ENCODE measurements at places on chromosomes 6 and 20.

DNA sequence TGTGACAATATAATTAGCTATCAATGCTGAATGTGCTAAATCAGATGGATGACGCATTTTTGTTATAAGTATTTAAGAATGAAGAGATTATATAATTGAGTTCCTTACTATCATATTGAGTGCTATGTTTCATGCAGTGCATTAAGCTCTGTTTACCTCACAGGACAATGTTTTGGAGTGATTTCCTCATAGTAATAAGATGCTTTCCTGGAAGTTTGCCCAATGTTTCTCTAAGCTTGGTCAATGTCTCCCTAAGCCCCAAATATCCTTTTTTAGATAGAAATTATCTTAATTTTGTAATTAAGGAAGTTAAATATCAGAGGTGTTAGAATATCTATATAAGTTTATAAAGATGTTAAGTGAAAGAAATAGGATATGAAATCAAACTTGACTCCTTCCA, 489.6 kb downstream of the MMUT start:
- DNase-seq = no peak

DNA sequence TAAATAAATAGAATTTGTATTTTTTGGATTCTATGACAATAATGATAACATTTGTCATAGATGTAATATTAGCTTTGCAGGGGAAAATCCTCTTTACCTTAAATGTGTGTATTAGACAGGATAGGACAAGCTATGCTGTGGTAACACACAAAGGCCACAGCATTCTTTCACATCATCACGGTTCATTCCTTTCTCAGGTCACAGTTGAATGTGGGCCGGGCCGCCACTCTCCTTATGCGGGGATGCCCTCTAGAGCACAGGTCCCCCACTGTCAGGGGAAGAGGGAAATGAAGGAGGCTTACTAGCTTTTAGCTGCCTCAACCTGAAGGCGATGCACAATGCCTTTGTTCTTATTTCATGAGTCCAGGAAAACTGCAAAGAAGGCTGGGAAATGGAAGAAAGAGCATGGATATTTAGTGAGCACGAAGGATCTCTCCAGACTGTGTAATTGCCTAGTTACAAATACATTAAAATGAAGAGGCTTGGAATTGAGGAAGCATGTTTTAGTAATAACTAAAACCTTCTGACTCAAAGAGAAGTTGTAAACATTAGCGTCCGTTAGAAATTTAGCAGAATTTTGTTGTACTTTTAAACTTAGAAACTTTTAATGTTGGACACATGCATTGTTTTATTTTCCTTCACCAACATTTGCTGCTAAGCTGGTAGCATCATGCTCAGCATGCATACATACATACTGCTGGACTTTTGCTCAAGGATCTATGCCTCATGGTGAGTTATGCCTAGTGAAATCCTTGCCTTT, 248.9 kb upstream of the FOXQ1 start:
- DNase-seq = no peak

DNA sequence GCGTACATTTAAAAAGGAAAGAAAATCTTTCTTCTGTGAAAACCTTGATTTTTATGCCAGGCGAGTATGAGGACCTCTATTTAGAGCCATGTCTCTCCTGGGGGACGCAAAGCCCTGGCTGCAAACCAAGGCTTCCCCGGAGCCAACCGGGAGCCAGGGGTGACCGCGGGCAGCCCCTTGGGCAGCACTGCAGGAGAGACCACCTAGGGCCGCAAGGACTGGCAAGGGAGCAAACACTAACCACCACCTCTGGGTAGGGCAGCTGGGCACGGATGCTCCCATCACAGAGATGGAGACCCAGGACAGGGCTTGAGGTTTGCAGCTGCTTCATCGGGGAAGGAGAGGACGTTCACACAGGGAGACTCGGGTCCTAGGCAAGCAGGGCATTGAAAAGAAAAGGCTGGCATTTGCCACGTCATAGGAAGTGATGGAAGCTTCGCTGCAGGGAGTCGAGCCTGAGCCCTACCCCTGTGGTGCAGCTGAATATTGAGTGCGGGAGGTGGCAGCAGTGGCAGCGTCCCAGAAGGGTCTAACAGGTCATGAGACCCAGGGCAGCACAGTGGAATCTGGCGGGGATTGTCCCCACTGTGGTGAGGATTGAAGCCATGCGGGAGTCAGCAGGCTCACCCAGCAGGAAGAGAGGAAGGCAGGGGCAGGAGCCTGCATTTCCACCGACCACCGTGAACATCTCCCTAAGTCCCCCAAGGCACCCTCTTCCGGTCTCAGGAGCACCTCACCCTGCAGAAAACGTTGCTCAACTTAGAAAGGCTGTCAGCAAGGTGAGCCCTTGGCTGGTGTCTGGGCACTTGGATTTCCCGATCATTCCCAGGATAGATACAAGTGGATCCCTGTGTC, 156.2 kb upstream of the CST7 start:
- no peak for DNase-seq

DNA sequence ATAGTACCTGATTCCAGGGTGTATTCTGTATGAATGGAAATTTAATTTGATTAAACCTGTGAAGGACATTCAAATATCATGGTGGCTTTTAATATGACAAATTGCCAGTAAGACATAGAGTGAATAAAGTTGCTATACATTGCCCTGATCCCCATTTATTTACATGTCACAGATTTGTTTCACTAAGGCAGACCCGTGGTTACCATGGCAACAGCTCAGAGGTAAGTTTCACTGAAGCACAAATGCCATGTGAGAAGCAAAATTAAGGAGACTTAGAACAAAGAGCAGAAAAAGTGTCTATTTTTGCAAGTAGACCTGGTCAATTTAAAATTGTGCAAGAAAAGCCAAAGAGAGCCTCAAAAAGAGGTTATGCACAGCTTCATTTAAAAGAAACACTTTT, 63.7 kb downstream of the PXDC1 start:
- DNase-seq = no peak

- DNase-seq = no peak
These were observed 931.5 kb upstream of the EPHA7 start for GRCh38 chr6:94350833-94351232.

DNA sequence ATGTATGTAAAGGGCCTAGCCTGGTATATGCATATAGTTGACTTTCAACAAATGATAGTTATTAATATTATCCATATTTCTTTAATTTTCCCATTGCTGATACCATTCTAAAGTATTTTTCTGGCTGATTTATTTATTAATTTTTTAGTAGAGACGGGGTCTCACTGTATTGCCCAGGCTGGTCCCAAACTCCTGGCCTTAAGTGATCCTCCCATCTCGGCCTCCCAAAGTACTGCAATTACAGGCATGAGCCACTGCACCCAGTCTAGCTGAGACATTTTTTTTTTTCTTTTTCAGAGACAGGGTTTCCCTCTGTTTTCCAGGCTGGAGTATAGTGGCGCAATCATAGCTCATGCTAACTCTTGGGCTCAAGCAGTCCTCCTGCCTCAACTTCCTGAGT, 29.8 kb upstream of the MROH8 start:
- DNase-seq = no peak

GRCh38 chr6:122422614-122423267, 23.3 kb downstream of the HSF2 start:
- DNase-seq = no peak

- DNase-seq = peak; percentile 64
These were observed 12.0 kb downstream of the GATA5 start for GRCh38 chr20:62463651-62464424.

GRCh38 chr6:36280983-36281382, 11.1 kb downstream of the PNPLA1 start:
- no peak for DNase-seq

DNA sequence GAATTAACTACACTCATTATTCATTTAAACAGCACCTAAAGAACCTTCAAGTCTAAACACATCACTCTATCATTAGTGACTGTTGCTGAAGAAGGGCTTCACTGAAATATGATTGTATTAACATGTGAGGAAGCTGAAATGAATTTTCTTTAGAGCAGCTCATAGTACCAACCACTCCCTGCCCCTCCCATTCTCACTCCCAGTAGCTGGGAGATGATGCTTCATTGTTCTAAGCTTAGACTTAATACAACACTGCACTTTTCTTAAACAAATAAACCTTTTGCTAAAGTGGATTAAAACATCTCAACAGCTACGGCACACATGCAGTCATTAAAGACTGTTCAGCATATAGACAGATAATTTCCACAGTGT, 63.1 kb downstream of the ATXN1 start:
- DNase-seq = no peak

GRCh38 chr6:125857846-125858245, 67.1 kb downstream of the NCOA7 start:
- no peak for DNase-seq

DNA sequence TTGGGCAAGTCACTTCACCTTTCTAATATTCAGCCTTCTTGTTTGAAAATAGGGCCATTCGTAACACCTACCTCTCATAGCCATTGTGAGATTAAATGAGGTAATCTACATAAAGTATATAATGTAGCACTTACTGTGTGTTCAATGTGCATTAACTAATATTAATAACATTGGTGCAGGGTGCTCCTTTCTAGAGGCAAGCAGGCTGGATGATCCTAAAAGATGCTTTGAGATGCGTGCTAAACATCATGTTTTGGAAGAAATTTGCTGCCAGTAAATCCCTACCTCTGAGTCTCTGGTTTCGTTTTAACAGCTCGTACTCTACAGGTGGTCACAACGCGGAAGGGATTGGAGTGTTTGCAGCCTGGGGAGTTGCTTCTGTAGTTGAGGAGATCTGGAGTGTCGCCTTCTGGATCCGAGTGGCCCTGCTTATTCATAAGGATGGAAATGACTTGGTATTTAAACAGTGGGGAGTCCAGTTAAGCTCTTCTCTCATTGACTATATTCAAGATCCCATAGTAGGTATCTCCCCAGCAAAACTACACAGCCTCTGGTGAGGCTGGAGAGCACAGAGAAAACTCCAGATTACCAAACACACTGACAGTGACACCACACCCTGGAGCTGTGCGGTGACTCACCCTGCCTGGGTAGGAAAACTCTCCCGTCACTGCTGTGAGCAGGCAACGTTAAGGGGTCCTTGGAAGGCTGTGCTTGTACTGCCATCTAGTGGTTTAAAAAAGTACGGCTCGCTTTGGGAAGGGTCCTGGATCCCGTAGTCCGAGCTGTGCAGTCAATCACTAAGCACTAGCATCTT, 107.9 kb downstream of the MAP3K7 start:
- DNase-seq = peak; percentile 95

DNA sequence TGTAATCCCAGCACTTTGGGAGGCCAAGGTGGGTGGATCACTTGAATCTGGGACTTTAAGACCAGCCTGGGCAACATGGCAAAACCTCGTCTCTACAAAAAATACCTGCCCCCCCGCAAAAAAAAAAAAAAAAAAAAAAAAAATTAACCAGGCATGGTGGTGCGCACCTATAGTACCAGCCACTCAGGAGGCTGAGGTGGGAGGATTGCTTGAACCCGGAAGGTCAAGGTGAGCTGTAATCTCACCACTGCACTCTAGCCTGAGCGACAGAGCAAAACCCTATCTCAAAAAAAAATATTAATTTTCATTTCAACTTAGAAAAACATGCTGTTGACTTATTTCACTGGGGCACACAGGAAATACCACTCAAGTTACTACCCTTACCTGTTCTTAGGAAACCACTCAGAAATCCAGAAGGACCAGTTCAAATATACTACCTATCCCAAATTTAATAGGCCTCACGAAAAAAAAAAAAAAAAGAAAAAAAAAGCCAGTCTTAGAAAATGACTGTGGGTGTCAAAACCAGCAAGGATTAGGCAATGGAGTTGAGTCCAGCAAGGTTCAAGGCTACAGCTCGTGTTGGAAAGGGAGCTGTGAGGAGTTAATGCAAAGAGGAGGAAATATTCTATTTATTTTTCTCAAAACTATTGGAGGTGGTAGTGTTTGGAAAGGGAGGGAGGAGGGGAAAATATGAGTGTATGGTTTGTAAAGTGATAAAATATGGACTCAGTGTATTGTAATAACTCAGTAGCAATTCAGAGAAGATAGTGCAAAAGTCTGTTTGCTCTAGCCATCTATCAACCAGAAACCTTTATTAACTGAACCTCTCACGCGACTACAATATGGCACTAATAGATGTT, 33.9 kb upstream of the PIM1 start:
- no peak for DNase-seq

- DNase-seq = no peak
These were observed 180.3 kb downstream of the C6orf118 start for GRCh38 chr6:165129086-165129485.

- DNase-seq = no peak
These were observed 521 bp downstream of the CDK5RAP1 start for GRCh38 chr20:33400812-33401183.

- no peak for DNase-seq
These were observed 85.8 kb downstream of the DZANK1 start for GRCh38 chr20:18380908-18381529.

DNA sequence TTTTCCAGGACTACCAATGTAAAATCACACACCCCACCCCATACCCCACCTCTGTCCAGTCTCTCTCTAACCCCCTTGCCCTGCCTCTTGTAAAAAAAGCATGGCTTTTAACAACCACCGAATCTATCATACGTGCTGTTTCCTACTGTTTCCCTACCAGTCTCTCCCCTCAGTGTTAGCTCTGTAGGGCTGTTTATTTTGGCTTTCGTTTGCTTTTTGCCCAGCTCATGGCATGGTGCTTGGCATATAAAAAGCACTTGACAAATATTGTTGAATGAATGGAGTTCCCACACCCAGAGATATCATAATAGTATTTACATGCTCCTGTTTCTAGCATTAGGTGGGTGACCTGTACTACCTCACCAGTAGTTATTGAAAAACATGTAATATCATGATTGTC, 148.2 kb downstream of the OPRM1 start:
- DNase-seq = no peak

- no peak for DNase-seq
These were observed 46.4 kb upstream of the CAP2 start for GRCh38 chr6:17347012-17347411.

DNA sequence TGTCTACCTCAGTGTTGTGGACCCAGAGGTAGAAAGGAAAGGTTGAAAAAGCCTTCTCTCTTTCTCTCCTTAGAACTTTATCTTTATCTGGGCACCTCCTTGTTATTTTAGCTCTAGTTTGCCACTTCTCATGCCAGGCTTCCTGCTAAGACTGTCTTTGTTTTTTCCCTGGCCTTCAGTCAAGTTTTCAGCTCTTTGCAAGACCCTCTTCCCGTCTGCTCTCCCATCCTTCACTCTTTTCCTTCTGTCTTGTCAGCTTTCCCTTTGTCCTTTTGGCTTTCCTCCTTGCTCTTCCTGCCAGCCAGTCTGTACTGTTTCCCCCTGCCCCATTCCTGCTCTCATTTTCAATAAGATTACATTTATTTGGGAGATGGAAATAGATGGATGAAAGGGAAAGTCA, 86.8 kb upstream of the CCN6 start:
- no peak for DNase-seq

DNA sequence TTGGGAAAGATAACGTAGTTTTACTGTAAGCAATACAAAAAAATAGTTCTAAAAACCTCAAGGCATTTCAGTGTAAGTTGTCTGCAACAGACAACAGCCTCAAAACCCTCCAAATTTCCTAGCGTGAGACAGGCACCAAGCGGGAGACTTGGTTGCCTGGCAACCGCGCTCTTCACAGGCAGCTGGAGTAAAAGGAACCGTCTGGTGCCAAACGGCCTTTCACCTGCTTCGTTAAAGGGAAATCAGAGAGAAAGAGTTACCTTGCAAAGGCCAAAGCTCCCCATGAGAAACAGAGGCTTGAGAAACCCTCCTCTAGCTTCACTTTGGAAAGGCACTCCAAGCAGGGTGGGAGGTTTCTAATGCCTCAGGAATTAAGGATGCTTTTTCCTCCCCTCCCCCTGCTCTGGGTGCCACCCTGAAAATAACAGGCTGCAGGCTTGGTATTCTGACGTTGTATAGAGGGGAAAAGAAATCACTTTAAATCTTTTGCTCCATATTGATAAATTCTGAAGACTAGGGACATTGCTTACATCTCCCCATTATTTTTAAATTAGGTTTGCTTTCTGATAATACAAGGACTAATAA, 129.7 kb upstream of the UFL1 start:
- no peak for DNase-seq

GRCh38 chr20:31843288-31843687, 2.1 kb downstream of the FOXS1 start:
- DNase-seq = no peak
